GM06990 (cell line): ENCODE measurements at places on chromosomes 11 and 22.
A peak's percentile ranks its signal among the peaks of the same experiment; 100 is the strongest.

GRCh38 chr22:21624880-21625791 lies 4.7 kb downstream of the YDJC start:
- DNase-seq: no peak

DNA sequence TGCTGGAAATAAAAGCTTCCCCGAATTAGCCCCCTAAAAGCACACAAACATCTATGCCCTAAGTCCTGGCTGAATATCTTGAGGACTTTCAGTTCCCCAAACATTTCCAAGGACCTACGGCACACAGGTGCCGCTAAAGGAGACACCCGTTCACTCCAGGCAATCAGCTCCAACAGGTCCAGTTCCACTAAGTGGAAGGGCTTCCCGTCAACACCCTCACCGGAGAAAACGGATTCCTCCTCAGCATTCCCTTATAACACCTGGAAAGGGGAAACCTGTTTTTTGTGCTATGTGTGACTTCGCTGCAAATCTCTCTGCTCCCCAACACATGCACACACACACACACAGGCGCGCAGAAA lies 3.9 kb downstream of the TENM4 start:
- DNase-seq: no peak

DNA sequence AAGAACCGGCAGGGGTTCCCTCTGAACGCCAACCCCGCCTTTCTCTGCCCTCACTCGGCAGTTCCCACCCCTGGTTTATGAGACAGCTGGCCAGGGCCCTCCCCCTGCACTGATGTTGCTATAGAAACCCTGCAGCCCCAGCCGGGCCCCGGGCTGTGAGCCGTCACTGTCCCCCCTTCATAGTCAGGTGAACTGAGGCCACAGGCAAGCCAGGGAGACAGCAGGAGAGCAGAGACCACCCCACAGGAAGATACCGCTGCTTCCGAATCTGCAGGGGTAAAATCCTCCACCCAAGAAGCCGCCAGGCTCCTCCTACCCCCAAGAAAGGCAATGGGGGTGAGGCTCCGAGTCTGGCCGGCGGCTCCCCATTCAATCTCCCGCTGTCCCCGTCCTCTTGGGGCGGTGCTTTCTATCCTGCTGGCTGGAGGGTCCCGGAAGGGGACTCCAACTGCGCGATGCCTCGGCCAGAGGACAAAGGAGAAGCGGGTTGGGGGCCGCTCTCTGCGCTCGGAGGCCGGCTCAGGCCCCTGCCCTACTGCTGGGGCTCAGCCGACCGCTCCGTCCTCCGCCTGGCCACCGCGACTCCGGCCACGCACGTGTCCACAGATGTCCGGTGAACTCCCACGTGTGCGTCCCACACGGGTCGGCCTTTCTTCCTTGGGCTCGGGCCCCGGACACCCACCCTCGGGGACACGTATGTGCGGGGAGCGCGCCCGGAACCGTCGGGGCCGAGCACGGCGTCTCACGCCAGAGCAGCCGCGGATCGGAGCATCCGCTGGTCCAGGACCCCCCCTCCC lies 587 bp downstream of the SLC25A22 start:
- DNase-seq: peak; percentile 87

GRCh38 chr11:68893282-68893681 lies 10.3 kb downstream of the MRPL21 start:
- no peak for DNase-seq

DNA sequence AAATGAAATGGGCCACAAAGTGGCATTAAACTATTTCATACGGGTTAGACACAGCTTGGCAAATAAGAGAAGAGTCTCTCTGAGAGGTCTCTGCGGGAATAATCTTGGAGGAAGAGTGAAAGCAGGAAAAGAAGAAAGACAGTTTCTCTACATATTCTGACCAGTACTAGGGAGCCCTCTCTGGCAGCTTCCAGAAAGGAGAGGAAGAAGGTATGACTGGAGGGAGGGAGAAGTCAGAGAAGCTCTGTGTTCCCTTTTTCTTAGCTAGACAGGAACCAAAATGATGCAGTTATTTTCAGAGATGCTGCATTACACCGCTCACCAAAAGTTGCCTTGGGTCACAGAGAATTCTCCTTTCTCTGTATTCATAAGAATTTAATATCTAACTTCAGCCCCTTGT lies 382.1 kb downstream of the KCNA4 start:
- no peak for DNase-seq

DNA sequence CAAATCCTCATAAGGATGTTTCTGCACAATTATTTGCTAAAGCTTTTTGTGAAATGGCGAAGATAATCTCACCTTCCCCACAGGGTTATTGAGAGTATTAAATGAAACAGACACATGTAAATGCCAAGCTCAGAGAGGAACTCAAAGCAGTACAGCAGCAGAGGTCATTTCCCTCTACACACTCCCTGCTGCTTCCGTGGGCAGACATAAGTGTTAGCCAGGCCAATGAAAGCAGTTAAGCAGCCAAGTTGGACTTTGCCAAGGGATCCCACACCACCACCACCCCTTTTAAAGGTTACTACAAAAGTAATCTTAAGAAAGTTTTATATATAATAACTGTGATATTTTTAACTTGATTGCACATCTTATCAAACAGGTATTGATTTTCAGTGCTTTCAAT lies 4.0 kb upstream of the FAM111A start:
- DNase-seq: no peak

DNA sequence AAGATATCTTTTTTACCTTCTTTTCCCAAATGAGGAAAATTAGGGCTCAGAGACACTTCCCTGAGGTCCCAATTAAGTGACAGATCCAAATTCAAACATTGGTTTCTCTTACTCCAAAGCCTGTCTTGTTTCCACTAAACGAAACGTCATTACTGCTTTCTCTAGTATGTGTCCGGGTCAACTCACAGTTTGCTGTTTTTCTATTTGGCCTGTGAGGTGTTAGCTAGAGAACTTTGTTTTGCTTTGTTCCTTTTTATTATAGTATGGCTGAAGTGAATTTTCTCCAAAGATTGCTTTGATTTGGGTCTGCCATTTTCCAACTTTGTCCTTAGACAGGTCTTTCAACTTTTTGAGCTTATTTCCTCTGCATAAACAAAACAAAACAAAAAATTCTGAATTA lies 179.6 kb downstream of the UVRAG start:
- no peak for DNase-seq

DNA sequence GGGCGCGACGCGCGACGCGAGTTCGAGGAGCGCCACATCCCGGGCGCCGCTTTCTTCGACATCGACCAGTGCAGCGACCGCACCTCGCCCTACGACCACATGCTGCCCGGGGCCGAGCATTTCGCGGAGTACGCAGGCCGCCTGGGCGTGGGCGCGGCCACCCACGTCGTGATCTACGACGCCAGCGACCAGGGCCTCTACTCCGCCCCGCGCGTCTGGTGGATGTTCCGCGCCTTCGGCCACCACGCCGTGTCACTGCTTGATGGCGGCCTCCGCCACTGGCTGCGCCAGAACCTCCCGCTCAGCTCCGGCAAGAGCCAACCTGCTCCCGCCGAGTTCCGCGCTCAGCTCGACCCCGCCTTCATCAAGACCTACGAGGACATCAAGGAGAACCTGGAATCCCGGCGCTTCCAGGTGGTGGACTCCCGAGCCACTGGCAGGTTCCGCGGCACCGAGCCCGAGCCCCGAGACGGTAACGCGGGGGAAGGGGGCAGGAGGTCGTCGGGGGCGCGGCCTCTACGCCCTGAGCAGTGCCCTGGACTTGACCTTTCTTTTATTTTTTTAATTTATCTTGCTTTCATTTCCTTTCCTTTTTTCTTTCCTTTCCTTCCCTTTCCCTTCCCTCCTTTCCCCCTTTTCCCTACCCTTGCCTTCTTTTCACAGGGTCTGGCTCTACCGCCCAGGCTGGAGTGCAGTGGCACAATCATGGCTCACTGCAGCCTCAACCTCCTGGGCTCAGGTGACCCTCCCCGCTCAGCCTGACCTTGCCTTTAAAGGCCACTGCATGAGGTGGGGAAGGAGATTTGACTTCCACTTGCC lies 5.0 kb downstream of the MPST start:
- DNase-seq: no peak

DNA sequence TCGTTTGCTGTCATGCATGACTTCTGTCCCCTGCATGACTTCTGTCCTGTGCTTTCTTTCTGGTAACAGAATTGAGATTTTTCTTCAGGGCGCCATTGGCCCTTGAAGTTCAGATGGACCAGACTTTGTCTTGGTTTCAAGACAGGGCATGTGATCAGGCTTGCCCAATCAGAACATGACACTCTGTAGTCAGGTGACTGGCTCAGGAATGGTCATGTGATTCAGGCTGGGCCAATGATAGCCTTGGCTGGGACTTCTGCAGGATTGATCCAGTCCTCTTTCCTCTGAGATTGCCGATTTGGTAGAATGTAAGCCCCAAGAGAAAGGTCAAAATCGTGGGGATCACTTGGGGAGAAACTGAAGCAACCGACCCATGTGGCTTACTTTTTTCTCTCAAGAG lies 90.5 kb upstream of the ALX4 start:
- DNase-seq: no peak

GRCh38 chr11:102478673-102479299 lies 26.2 kb upstream of the TMEM123 start:
- no peak for DNase-seq

DNA sequence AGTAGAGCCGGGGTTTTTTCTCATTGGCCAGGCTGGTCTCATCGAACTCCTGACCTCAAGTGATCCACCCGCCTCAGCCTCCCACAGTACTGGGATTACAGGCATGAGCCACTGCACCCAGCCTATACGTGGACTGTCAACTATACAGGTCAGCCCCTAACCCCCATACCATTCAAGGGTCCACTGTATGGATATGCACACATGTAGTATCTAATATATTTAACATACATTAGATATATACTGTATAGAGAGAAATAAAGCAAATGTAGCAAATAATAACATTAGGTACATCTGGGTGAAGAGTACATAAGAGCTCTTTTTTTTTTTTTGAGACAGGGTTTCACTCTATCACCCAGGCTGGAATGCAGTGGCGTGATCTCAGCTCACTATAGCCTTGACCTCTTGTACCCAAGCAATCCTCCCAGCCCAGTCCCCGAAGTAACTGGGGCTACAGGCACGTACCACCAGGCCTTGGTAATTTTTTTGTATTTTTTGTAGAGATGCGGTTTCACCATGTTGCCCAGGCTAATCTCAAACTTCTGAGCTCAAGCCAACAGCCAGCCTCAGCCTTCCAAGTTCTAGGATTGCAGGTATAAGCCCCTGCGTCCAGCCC lies 1.5 kb upstream of the ATP5MGL start:
- no peak for DNase-seq

- no peak for DNase-seq
Observed at GRCh38 chr11:35553831-35554230, 28.4 kb upstream of the PAMR1 start.

DNA sequence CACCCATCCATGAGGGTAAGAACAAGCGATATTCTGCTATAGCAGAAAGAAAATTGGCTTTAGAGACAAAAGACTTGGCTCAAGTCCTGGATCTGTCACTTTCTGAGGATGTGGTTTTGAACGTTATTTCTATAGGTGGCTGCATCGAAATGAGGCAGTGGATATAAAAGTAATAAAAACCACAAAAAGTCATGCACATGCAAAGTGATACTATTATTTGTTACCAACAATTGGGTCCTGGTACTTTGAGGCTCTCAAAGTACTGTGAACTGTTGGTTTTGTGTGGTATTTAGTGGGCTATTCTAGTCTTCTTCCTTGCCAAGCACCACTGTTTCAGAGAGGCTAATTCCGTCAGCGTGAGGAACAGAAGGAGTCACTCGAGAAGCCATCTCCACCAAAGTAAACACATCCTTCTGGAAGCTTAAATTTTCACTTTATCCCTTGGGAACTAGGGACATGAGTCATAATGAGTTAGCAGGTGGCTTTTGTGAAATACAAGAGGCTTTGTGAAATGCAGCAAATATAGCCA lies 13.1 kb downstream of the UBASH3B start:
- peak; percentile 31 for DNase-seq

- DNase-seq: peak; percentile 40
Observed at GRCh38 chr11:34351687-34352469, 5.9 kb downstream of the ABTB2 start.

DNA sequence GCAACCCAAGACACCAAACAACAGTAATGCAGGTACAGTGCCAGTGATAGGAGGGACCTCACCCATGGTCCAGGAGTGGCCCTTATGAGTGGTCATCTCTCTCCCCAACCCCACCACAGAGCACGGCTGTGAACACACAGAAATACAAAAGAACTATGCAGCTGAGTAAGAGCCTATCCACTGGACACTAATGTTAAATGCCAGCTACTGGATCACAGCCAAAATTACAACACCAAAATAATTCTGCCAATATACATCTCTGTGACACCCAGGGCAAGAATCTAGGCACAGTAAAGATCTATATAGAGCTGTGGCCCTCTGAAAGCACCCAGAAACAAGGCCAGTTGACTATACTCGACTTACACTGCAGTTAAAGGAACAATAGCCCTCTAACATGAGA lies 22.8 kb upstream of the GPR83 start:
- DNase-seq: no peak

- peak; percentile 12 for DNase-seq
Observed at GRCh38 chr22:50440544-50441249, 34.1 kb downstream of the SBF1 start.

DNA sequence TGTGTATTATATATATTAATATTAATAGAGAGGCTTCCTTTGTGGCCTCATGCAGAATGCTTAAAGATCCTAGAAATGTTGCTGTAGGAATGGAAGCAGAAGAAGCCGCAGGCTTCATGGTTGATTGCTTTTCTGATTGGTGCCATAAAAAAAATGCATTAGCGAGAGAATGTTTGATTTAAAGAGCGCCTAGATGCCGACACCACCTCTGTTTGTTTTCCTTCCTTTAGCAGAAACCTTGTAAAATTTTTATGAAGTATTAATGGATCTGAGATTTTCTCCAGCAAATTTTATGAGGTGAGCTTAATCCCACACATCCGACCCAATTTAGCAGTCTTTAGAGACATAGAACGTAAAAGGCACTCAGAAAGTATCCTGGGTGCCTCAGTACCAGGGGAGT lies 587.5 kb downstream of the NTM start:
- no peak for DNase-seq

- DNase-seq: no peak
Observed at GRCh38 chr11:20207781-20208621, 47.7 kb upstream of the DBX1 start.

DNA sequence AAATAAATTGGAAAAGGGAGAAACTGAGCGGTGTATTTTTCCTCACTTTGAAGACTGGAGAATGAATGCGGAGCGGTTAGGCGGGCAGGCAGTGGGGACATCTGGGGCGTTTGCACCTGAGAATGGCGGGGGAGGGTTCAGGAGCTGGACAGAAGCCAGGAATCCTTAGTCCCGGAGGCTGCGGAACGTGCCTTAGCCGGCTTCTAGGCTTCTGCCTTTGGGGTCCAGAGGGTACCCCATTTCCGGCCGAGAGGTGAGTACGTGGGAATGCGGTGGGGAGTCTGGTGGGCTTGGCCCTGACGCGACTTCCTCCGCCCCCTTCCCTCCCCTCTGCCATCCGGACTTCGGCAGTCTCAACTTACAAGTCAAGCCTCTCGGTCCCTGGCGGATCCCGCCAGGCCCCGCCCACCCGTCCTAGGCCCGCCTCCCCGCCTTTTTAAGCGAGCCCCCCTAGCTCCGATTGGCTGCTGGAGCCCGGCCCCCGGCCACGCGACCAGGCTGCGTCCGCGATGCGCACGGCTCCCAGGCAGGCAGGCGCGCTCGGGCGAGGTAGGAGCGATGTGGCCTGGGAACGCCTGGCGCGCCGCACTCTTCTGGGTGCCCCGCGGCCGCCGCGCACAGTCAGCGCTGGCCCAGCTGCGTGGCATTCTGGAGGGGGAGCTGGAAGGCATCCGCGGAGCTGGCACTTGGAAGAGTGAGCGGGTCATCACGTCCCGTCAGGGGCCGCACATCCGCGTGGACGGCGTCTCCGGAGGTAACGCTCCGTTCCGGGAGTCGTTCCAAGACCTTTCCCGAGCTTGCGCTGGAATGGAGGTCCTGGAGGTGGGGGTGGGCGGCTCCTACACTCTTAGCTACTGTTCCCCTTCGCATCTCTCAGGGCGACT lies at the start of gene GCAT:
Gene GCAT (plus strand): TSS at position 525 of the 884 bp plus-strand sequence. CDS start 34 bp downstream, at position 559.
- peak; percentile 98 for DNase-seq
